Umbilical cord (tissue), 2 donors: ENCODE measurements at places on chromosomes 5 and 9. TPM values are rescaled to one million over a fixed set of nuclear protein-coding genes. Genes with fewer than 3 reads are reported as not detected.

Gene RABGAP1
- 226 TPM for total RNA-seq

GRCh38 chr5:135543485-135544304, 7.9 kb upstream of the NEUROG1 start:
- peak; percentile 51 for DNase-seq

GRCh38 chr5:151692312-151692711, 5.6 kb upstream of the SPARC start:
- no peak for DNase-seq

- peak; percentile 12 for DNase-seq
These were observed 42.7 kb upstream of the LIFR start for GRCh38 chr5:38598994-38599617.

Gene PTGR1
- total RNA-seq, result 21.7 TPM

- no peak for DNase-seq
These were observed 355.4 kb downstream of the MAN2A1 start for GRCh38 chr5:110045158-110045557.

- no peak for DNase-seq
These were observed 454.1 kb upstream of the NUDT12 start for GRCh38 chr5:104016646-104017045.

Gene ELAVL2
- 7.2 TPM for total RNA-seq

- peak; percentile 39 for DNase-seq
These were observed 160.2 kb upstream of the FTMT start for GRCh38 chr5:121691478-121691877.

- DNase-seq, result no peak
These were observed 88.4 kb upstream of the DNAH5 start for GRCh38 chr5:14032918-14033317.

DNA sequence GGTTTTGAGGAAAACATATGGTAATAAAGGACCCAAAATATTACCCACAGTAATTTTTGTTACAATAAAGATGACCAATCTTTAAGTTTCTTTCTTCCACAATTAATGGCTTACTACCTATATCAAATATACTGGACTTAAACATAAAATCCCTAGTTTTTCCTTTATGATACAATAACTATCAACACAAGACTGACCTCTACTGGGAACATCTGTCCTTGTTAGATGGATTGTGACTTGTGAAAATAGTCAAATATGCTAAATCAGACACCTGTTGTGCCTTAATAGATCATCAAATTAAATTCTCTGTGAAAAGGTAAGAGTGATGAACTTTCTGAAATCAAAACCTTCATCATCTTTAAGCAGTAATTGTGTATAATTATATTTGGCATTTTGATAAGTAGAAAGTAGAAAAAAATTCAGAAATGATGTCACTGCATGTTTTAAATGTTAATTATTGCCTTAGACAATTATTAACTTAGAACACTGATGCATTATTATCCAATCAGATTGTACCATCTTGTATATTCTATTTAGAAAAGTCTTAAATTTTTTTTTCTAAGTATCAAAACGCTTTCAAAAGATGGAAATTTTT, 113.6 kb downstream of the DEPDC1B start:
- peak; percentile 33 for DNase-seq

GRCh38 chr9:37715991-37716505, 37.6 kb upstream of the TRMT10B start:
- DNase-seq, result no peak

Gene ARID3C
- not detected for total RNA-seq

DNA sequence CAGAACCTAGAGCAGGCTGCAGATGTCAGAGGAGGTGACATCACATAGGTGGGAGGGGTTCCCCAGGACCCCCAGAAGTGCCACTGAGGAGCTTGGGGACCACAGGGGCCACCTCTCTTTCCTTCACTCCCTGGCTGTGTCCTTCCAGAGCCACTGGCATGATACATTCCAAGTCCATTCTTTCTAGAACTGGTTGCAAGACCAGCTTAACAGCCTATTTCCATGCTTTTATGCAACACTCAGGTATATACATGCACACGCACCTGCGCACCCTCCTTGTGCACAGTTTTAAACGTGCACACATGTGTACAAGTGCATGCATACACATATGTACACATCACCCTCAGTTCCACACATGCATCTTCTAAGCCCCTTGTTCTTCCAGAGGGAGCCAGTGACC, 39.7 kb downstream of the SLC6A7 start:
- no peak for DNase-seq

- DNase-seq, result no peak
These were observed 1.2 kb downstream of the FXN start for GRCh38 chr9:69036799-69037198.

DNA sequence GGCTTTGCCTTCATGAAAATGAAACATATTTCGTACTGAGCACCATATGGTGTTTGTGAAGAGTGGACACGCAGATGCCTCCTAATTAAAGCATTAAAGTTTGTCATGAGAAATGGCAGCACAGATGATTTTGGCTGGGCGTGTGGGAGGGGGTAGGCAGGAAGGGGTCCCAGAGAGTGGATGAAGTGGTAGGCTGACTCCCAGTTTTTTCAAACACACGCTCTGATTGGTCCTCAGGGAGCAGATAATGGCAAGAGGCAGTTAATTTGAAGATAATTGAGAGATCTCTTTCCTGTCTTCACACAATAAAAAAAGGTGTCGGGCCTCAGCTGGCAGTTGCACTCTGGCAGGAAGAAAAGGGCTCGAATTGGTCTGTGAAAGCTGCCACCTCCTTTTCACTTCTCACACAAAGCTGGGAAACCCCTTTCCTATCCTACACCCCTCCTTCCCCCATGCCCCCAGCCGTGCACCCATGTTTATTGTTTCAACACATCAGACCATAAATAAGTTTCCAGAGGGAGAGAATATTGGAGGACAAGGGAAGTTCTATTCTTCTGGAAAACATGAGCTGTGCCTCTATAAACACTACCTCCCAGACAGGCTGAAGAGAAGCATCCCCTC, 429.6 kb downstream of the ARHGEF28 start:
- no peak for DNase-seq

GRCh38 chr5:124289641-124290311, 456.7 kb downstream of the ZNF608 start:
- peak; percentile 37 for DNase-seq

Gene DNAI1
- not detected for total RNA-seq
